ENCODE measurements at places on chromosomes 6 and 20.

DNA sequence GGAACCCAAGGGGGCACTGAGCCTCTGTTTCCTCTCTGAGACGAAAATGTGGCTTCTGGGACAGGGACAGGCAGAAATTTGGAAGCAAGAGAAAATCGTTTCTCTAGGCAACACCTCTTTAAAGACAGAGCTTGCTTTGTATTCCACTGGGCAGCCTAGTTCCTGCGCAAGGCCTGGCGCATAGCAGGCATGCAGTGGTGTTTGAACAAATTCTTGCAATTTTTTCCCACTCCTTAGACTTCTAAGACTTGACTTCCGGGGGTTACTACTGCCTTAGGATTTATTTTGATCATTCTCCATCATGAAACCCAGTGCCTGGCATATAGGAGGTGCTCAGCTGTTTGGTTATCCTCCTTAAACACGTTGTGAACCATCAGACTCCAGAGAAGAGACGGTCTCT, 249.0 kb upstream of the KCNG1 start:
- no peak for DNase-seq

GRCh38 chr20:60752741-60753420, 499.2 kb upstream of the CDH4 start:
- DNase-seq = no peak

GRCh38 chr20:45138561-45139300, 14.5 kb upstream of the WFDC12 start:
- peak; percentile 57 for DNase-seq

DNA sequence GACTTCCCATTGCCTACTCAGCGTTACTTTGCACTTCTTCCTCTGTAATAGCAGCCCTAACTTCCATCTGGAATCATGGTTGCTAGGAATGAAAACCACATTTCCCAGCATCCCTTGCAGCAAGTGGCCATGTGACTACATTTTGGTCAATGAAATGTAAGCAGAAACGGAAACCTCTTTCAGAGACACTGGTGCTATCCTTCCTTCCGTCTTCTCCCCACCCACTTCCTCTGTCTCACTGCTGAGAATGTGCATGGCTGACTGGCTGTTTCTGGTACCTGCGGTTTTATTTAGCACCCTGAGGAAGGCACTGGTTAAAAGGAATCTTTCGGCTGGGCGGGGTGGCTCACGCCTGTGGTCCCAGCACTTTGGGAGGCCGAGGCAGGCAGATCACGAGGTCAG, 107.4 kb downstream of the SCML4 start:
- DNase-seq = peak; percentile 83

- DNase-seq = no peak
Measured at GRCh38 chr6:170049641-170050561, 241.0 kb downstream of the DLL1 start.

DNA sequence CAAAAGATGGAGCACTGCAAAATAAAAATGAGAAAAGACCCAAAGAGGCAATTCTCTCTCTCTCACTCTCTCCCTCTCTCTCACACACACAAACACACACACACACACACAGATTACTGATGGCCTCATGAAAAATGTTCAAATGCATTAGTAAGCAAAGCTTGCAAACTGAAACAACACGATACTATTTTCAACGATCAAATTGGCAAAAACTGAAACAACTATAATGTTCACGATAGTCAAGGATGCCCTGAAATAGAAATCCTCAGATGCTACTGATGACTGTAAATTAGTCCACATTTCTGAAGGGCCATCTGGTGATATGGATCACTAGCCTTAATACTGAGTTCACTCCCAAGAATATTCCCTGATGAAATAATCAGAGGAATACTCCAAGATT, 100.8 kb downstream of the TRERF1 start:
- no peak for DNase-seq

- no peak for DNase-seq
Measured at GRCh38 chr6:20188630-20189075, 23.6 kb downstream of the MBOAT1 start.

- DNase-seq = no peak
Measured at GRCh38 chr20:48623906-48624265, 203.9 kb downstream of the PREX1 start.

- no peak for DNase-seq
Measured at GRCh38 chr6:138645976-138646640, 127.5 kb upstream of the CCDC28A start.

DNA sequence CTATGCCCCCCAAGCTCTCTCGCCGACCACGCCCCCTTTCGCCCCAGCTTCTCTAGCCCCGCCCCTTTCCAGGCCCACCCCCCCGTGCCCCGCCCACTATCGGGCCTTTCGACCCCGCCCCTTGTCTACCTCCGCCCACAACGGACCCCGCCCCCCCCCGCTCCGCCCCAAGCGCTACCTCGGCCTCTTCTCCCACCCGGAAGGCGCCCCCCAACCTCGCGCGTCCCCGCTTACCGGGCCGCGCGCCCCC, 200 bp downstream of the ZBTB22 start:
- DNase-seq = no peak

DNA sequence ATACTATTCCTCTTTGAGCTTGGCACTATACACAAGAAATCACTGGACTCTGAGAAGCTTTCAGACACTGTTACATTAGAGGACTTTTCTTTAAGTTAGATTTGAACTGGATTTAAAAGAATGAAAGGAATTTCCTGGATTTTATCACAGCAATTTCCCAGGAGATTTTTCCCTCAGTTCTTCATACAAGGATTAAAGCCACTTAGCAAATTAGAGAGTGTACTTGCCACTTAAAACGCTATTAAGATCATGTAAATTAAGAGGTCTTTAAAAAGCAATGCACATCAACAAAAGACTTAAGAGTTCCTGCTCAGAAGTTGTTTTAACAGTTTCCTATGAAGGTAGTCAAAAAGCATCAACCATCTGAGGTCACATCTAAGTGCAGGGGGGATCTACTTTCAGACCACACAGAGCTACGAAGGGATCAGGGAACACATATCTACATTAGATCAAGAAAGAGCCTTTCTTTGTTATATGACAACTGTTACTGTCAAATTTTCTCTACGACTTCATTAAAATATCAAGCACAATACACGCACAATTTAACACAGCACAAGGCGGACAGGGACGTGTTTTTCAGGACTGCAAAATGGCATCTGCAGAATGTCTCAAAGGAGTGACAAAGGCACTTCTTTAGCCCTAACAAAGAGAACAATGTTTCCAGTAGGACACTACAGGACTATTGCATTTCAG, 65.8 kb downstream of the EPB41L2 start:
- no peak for DNase-seq

- peak; percentile 21 for DNase-seq
Measured at GRCh38 chr6:107618672-107619071, 128.8 kb downstream of the SOBP start.
